ENCODE measurements at places on chromosomes 7 and 10. TPM values are rescaled to one million over a fixed set of nuclear protein-coding genes. Genes with fewer than 3 reads are reported as not detected.

Gene SMNDC1
- 18.9 TPM for total RNA-seq

Gene PIK3AP1
- total RNA-seq: 26.4 TPM

Gene UPF2
- 23.8 TPM for total RNA-seq

Gene NKX1-2
- not detected for total RNA-seq

Gene MYL10
- total RNA-seq: not detected

Gene PRKG1
- 7.6 TPM for total RNA-seq

Gene PIK3CG
- 20.1 TPM for total RNA-seq

Gene ELFN1
- 0.88 TPM for total RNA-seq

Gene LDB3
- total RNA-seq: 1.3 TPM

Gene CPA2
- not detected for total RNA-seq

Gene ADAM22
- total RNA-seq: 5.8 TPM

Gene NUTM2E
- not detected for total RNA-seq

Gene ZNF239
- 3.6 TPM for total RNA-seq

Gene NAT16
- not detected for total RNA-seq

Gene SYT15
- total RNA-seq: 1.2 TPM

Gene CTAGE4
- total RNA-seq: 1.3 TPM

Gene SH2D4B
- 0.49 TPM for total RNA-seq

Gene TMEM270
- not detected for total RNA-seq
